ENCODE measurements at places on chromosomes 11 and 22.

GRCh38 chr22:30262112-30262511, 4.5 kb downstream of the OSM start:
- no peak for DNase-seq

DNA sequence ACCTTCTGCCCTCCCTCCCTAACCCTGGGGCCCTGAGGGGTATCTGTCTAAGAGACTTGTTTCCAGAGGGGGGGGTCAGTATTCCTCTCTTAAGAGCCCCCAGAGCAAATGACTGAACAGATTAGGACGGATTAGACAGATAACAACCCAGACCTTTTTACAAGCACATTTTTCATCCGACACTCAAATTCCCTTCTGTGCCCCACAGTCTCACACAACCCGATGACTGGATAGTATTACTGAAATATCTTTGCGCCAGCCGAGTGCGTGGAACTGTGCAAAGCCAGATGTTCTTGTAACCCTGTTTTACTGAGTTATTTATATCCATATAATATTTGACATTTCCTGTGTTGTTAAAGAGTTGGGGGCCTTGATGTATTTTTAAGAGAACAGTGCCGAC, 30.9 kb upstream of the FLI1 start:
- DNase-seq, result no peak

DNA sequence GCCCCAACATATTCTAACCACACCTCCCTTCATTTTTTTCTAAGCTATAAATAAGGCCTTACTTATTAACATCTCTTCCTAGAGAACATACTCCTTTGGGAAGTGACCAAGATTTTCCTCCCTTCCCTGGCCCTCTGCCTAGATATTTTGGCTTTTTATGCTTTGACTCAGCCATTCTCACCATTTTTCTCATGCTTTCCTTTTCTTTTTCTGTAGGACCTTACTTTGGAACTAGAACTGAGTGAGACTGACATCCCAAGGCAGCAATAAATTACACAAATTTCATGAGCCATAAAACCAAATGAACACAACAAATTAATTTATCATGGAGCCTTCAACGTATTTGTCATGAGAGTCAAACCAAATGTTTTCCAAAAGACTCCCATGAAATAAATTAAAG, 142.7 kb upstream of the CTSC start:
- no peak for DNase-seq

DNA sequence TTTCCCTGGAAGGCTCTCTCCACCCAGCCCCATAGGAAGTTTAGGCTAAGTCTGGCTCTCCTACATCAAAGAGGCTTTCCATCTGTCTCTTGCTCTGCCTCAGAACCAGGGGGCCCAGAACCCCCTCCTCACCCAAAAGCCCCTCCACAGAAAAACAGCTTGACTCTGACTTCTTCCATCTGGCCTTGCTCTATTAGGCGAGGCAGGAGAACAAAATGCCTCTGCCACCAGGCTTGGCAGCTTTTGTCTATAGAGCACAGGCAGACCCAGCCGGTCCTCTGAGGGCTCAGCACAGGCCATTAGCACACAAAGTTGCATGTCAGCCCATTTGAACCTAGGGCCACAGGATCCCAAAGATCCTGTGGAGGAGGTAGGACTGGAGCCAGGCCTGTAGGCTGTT, 75.7 kb upstream of the SUSD2 start:
- no peak for DNase-seq

- DNase-seq, result no peak
These were observed 229.9 kb upstream of the PITPNB start for GRCh38 chr22:28148816-28149465.

DNA sequence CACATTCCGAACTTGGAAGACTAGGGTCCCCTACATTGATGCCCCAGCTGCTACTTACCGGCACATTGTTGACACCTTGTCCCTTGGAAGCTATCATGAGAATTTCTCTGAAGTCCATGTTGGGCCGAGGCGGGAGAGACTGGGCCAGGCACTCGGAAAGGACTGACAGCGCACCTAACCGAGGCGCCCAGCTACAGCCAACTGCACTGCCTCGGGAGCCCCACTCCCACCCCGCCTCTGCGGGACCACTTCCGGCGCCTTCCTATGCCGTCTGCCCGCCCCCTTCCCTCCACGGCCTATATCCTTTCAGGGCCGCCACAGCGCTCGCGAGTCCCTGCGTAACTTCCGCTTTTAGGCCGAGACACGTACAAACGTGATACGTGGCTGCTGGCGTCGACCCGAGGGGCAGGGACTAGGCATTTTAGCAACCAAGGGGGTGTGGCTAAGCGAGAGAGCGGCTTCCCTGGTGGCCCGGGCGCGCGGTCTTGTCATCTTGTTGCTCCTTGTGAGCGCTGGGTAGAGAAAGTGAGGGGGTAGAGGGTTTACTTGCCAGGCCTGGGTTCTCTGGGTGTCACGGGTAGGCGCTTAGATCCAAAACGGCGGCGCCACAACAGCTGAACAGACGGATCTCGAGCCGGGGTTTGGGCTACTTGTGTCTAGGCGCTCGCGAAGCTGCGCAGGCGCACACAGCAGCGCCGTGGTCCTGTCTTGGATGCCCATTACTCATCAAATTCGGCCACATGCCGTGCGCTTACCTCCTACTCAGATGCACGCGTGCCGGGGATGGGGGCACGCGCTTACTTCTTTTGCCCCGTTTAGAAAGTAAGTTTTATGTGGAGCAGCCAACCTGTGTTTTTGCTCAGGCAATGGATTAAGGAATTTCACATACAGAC, at the start of gene SPTY2D1:
Gene SPTY2D1 (minus strand): TSS at position 203 of the 893 bp plus-strand sequence. CDS start 85 bp downstream, at position 118.
- DNase-seq, result peak; percentile 97

- DNase-seq, result no peak
These were observed 237.8 kb downstream of the TBC1D22A start for GRCh38 chr22:47000256-47000655.

DNA sequence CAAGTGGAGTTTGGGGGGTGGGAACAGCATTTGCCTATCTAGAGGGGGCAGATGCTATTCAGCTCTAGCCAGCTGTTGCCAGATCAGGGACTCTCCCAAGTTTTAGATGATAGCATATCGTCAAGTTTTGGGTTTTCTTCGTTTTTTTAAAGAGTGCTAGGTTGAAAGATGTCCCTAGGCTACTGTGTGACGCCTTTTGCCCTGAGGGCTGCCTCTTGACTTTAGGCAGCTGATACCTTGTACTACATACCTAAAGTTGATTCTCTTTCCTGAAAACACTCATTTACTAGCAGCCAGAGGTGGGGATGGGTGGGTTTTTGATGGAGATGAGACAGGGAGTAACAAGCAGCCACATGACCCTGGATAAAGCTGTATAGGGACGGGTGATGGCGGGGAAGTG, 87.1 kb downstream of the ABTB2 start:
- no peak for DNase-seq

DNA sequence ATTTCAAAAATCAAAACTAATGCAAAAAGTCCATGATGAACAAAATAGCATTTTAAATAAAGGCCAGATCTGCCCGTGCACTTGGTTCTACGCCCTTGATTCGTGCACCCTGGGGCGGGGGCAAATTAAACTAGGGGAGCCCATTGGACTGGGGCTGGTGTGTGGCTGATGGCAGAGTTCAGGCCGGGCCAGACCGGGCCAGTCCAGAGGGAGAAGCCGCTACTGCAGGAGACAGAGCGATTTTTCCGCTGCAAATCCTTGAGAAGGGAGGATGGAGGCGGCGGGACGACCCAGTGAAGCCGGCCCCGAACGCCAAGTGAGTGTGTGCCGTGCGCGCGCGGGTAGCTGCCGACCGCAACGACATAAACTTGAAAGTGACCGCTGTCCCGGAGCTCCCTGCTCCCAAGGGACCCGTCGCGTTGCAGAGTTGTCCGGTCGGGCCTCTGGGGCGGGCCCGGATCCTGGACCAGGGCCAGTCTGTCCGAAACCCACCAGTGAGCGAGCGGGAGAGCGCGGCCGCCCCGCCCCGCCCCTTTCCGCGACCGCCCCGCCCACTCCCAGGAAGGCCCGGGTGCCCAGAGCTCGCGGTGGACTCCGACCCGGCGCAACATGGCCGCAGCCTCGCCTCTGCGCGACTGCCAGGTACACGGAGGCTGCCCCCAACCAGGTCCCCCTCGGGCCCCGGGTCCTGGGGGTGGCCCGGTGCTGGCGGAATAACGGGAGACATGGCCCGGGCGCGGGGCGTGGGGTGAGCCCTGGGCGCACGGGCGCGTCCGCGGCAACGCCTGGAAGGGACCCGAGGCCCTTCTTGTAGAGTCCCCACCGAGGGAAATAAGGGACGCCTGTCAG, at the start of gene TTC38:
Gene TTC38 (plus strand): TSS at position 578 of the 849 bp plus-strand sequence. CDS start 32 bp downstream, at position 610.
- DNase-seq, result peak; percentile 71

- DNase-seq, result no peak
These were observed 110.9 kb downstream of the GALNT18 start for GRCh38 chr11:11510939-11511338.

- DNase-seq, result no peak
These were observed 1.2 kb upstream of the INTS5 start for GRCh38 chr11:62654297-62654696.

GRCh38 chr11:109853156-109853776, 239.9 kb upstream of the ZC3H12C start:
- no peak for DNase-seq

DNA sequence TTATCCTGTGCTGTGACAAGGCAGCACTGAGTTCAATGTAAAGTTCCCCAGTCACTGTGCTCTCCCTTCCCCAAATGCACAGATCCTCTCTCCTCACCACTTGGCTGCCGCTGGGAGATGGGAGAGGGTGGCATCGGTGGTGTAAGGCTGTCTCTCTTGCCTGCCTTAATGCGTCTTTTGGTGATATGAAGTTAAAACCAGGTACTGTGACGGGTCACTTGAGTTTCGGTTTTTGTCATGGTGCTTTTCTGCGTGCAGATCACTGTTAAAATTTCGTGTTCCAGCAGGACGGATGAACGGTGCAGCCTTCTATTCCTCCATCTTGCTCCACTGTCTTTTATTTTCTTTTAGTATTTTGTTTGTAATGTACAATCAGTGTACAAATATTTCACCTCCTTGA, 18.6 kb downstream of the GLB1L2 start:
- DNase-seq, result peak; percentile 10

- no peak for DNase-seq
These were observed 26.1 kb upstream of the SLC25A18 start for GRCh38 chr22:17537155-17537554.

DNA sequence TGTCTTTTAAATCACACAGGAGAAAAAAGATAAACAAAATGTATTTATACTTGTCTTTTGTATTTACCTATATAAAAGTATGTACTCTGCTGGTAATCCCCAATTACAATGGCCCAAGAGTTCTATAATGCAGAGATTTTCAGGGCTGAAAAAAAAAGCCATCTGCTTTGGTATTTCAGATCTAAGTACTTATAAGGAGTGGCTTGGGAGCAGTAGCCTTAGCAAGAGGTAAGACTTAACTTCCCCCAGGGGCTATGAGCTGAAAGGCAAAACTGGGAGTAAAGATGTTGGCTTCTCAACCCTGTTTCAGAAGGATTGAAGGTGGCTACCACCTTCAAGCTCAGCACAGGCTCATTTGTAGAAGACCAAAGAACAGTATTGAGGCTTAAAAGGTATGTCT, 35.3 kb upstream of the EP300 start:
- no peak for DNase-seq

- DNase-seq, result no peak
These were observed 143.4 kb downstream of the MAML2 start for GRCh38 chr11:96199563-96200025.

DNA sequence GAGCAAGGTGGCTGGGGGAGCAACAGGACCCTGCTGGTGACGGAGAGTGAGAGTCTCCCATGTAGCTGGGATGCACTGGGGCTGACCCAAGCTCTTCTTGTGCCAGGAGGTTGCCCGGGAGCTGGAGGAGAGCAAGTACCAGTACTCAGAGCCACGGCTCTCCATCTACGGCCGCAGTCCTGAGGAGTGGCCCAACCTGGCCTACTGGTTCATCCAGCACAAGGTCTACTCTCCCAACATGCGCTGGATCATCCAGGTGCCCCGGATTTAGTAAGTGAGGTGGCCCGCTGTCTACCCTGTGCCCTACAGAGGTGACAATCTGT, 40.4 kb downstream of the AMPD3 start:
- DNase-seq, result no peak

- no peak for DNase-seq
These were observed 973.2 kb upstream of the RAG2 start for GRCh38 chr11:37571246-37571645.

DNA sequence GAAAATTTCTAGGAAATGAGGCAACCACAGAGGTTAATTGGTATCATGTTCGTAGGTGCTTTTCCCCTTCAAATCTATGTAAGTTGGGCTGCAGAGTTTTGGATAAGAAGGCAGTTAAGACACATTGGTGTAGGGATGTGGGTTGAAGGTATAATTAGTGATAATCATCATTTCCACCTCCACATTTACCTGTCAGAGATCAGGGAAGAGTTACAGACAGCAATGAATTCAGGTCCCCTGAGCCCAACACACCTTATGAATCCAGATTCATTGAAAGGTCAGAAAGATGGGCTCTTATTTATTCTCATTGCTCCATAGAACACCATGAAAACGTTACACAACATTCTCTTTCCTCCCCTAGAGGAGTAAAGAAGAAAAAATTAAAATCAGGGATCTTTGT, 308.7 kb downstream of the C11orf87 start:
- DNase-seq, result no peak

DNA sequence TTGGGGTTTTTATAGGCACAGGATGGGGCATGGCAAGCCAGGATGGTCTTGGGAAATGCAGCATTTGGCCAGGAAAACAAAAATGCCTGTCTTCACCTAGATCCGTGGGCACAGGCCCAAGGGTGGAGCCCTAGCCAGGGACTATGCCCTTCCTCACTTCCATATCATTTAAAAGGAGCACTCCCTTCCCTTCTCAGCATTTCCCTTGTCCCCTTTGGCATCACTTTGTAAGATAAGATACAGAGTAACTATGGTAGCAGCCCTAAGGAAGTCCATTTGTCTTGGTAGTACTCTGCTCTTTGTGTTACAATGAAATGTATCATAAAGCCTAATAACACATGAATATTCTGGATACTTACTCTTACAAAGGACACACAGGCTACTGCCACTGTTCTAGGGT, 1092.6 kb upstream of the TENM4 start:
- DNase-seq, result no peak

- DNase-seq, result no peak
These were observed 97.1 kb upstream of the NNMT start for GRCh38 chr11:114199051-114199450.

DNA sequence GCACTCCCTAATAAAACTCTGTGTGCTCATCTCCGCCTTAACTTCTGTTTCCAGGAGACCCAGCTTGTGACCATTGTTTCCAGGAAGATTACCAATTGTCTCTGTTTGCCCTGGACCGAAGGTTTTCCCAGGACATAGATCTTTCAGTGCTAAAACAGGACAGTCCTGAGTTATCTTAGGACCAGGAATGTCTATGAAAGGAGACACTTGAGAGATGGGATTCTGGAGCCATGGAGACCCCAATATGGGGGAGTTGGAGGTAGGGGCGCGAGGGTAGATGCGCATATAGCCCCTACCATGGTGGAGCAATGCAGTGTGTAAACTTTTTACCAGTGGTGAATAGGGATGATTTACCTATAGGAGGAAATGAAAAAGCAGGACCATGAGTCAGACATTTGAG, 10.2 kb upstream of the PRAME start:
- no peak for DNase-seq

DNA sequence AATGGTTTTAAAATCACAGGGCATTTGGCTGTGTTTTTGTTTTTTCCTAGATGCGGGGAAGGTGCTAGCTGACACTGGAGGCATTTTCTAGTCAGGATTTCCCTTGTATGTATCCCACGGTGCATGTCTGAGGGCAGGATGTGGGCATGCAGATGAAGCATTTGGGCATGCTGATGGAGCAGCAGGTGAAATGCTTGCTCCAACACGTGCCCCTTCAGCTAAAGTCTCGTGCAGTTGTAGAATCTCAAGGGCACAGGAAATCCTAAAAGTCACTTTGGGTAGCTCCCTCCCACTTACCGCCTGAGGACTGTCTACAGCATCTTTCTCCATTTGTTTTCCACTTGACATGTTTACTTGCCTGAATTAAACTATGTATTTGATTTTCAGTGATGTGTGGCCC, 429.4 kb upstream of the B3GAT1 start:
- no peak for DNase-seq
